Activated CD4-positive, alpha-beta T cell treated with anti-CD3 and anti-CD28 coated beads for 36 hours (primary cell): ENCODE measurements at places on chromosomes 4 and X. TPM values are rescaled to one million over a fixed set of nuclear protein-coding genes. Genes with fewer than 3 reads are reported as not detected.

GRCh38 chrX:38805432-38806389 is 4.5 kb downstream of the MID1IP1 start:
- peaks cover 26% of the 10 kb centered on the region for H3K4me1 ChIP-seq
- peak; percentile 79 for DNase-seq
- H3K36me3 ChIP-seq: peaks cover 49% of the 10 kb centered on the region
- H3K27ac ChIP-seq: peak overlapping the region; percentile 96
- peak overlapping the region; percentile 95 for H3K4me3 ChIP-seq

DNA sequence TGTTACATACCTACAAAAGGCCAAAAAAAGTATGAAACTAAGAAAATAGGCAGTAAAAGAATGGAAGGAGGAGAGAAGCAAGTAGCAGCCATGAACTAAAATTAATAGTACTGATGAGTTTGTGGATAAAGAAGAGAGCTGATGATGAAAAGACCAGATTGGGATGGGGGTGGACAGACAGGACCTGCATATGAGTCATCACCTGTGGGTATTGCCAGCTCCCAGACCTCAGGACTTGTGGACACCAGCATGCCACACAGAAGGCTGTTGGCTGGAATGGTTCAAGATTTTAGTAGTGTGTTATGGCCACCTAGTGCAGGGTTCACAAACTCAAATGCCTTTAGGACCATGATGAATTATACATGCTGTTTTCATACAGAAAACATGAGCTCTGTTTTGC is 58.9 kb downstream of the ARX start:
- H3K27me3 ChIP-seq: no peaks in the 10 kb centered on the region
- DNase-seq: no peak
- no peaks in the 10 kb centered on the region for H3K4me1 ChIP-seq
- no peak overlapping the region for H3K4me3 ChIP-seq

GRCh38 chrX:32532262-32532661 is 679.1 kb downstream of the DMD start:
- H3K4me1 ChIP-seq: no peaks in the 10 kb centered on the region
- H3K36me3 ChIP-seq: no peaks in the 10 kb centered on the region
- H3K4me3 ChIP-seq: no peak overlapping the region
- no peaks in the 10 kb centered on the region for H3K27me3 ChIP-seq
- H3K27ac ChIP-seq: no peak overlapping the region
- DNase-seq: no peak

GRCh38 chr4:102734591-102735385 is 26.0 kb downstream of the MANBA start:
- H3K36me3 ChIP-seq: peaks cover 42% of the 10 kb centered on the region
- H3K27ac ChIP-seq: no peak overlapping the region
- H3K4me1 ChIP-seq: peaks cover 19% of the 10 kb centered on the region

GRCh38 chr4:20847124-20847747 is 147.0 kb downstream of the PACRGL start:
- no peak for DNase-seq
- peaks cover 3% of the 10 kb centered on the region for H3K27me3 ChIP-seq
- H3K36me3 ChIP-seq: no peaks in the 10 kb centered on the region
- H3K27ac ChIP-seq: no peak overlapping the region

DNA sequence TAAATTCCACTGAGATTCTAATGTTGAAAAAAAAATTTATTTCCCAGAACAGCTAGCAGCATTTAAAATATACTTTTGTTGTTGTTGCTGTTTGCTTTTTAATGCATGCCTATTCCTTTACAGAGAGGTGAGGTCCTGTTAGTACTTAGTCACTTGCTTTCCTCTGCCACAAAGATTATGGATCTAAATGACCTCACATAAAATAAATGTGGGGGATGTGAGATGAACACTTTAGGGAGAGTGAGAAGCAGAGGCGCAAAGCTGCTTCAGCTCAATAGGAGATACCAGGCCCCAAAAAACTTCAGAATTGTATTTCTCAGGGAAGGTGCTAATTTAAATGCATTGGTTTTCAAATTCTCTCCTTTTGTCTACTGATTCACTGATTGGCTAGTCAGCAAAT is 4.0 kb downstream of the LDB2 start:
- peaks cover 9% of the 10 kb centered on the region for H3K27me3 ChIP-seq
- no peak overlapping the region for H3K27ac ChIP-seq
- H3K4me1 ChIP-seq: peaks cover 35% of the 10 kb centered on the region
- no peak overlapping the region for H3K4me3 ChIP-seq

GRCh38 chrX:96721354-96721753 is 36.7 kb downstream of the DIAPH2 start:
- no peaks in the 10 kb centered on the region for H3K27me3 ChIP-seq
- H3K4me1 ChIP-seq: peaks cover 2% of the 10 kb centered on the region
- no peaks in the 10 kb centered on the region for H3K36me3 ChIP-seq
- DNase-seq: no peak

- peaks cover 7% of the 10 kb centered on the region for H3K36me3 ChIP-seq
- H3K4me3 ChIP-seq: no peak overlapping the region
- H3K27ac ChIP-seq: no peak overlapping the region
- no peak for DNase-seq
- H3K4me1 ChIP-seq: peaks cover 9% of the 10 kb centered on the region
- no peaks in the 10 kb centered on the region for H3K27me3 ChIP-seq
Observed at GRCh38 chr4:83329521-83330110, 5.0 kb downstream of the HPSE start.

DNA sequence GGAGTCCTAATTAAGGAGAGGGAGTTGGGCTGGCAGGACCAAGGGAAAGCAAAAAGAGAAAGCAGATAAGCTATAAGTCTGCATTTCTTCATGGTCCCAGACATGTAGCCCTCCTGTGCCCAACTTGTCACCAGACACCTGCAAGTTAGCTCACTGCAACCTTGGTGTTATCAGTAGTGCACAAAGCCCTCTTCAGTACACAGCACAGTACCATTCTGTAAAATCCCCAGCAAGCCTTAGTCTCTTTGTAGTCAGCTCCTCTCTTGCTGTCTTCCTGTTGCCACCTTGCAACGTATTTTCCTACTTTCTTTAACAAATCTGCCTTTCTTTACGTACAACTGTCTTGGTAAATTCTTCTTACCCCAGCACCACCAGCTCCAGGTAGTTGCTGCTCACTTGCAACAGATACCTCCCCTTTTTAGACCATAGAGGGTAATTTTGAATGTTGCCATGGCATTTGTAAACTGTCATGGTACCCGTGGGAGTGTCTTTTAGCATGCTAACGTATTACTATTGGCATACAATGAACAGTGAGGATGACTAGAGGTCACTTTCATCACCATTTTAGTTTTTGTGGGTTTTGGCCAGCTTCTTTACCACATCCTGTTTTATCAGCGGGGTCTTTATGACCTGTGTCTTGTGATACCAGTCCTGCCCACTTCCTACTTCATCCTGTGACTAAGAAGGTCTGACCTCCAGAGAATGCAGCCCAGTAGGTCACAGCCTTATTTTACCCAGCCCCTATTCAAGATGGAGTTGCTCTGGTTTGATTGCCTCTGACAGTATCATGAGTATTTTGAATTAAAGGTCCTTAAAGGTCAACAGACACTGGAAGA is 28.3 kb upstream of the AP1S2 start:
- H3K36me3 ChIP-seq: no peaks in the 10 kb centered on the region
- H3K27ac ChIP-seq: no peak overlapping the region
- H3K4me3 ChIP-seq: no peak overlapping the region
- H3K27me3 ChIP-seq: no peaks in the 10 kb centered on the region
- H3K4me1 ChIP-seq: peaks cover 15% of the 10 kb centered on the region
- no peak for DNase-seq

DNA sequence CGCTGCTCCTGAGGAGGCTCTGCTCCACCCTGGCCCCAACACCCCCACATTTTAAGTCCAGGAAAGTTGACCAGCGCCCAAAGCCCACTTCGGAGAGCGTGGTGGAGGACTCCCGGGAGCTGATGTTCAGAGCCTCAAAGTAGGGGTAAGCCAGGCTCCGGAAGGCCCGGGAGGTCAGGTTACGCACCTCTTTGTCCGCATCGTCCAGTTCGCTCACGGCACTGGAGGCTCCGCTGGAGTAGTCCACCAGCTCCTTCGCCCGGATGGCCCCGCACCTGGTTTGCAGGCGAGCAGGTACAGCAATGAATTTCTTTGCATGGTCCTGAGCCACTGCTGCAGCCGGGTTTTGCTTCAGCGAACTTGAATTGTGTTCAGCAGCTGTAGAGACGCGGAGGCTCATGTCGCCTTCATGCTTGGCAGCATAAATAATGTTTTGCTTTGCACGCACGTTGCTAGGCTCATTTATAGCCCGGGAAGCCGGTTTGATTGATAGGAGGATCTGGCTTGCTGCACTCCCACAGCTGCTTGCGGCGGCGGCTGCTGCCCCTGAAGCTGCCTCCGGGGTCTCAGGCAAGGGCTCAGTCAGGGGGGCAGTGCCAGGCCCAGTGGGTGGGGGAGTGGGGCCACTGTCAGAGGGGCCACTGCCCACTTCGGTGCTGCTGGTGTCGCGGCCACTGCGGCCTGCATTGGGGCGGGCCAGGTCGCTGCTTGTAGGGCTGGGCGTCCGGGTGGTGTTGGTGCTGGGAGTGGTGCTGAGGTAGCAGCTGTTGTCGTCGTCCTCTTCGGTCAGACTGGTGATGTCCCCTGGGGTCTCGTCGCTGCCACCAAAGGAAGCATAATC is 4.8 kb downstream of the C4orf54 start:
- H3K4me3 ChIP-seq: no peak overlapping the region
- no peaks in the 10 kb centered on the region for H3K36me3 ChIP-seq
- peaks cover 2% of the 10 kb centered on the region for H3K27me3 ChIP-seq

GRCh38 chr4:173857828-173858227 is 327.8 kb upstream of the HAND2 start:
- no peaks in the 10 kb centered on the region for H3K4me1 ChIP-seq
- no peak overlapping the region for H3K4me3 ChIP-seq
- no peaks in the 10 kb centered on the region for H3K36me3 ChIP-seq
- no peak overlapping the region for H3K27ac ChIP-seq
- no peaks in the 10 kb centered on the region for H3K27me3 ChIP-seq
- DNase-seq: no peak

TMEM271 gene
- total RNA-seq: not detected

SMIM43 gene
- total RNA-seq: not detected

CA5B gene
- 17.7 TPM for total RNA-seq

ZMAT1 gene
- total RNA-seq: 5.4 TPM
